AG04449 (cell line): ENCODE measurements at places on chromosomes 12 and 14.

- no peak for DNase-seq
These were observed 186.4 kb downstream of the SYT10 start for GRCh38 chr12:33253178-33253577.

- DNase-seq, result no peak
These were observed 100.2 kb upstream of the ALX1 start for GRCh38 chr12:85179680-85180270.

DNA sequence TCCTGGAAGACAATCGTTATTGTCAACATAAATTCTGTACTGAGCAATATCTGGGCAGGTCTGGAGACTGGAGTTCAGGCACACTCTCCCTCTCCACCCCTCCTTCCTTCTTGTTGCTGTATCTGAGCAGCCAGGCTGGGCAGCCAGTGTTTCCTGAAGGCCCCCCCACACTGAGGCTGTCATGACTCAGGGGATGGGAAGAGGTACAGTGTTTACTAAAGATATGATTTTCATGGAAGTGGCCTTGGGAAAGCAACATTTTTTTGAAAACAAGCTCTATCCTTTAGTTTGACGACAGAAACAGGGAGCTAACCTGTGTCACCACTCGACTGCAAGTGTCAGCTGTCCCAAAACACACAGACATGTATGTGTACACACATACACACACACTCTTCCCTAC is 1485.4 kb upstream of the TMEM132C start:
- no peak for DNase-seq

GRCh38 chr12:119255314-119255713 is 76.6 kb downstream of the HSPB8 start:
- DNase-seq, result no peak

GRCh38 chr12:88944397-88944796 is 364.1 kb upstream of the KITLG start:
- DNase-seq, result no peak

- no peak for DNase-seq
These were observed 256.0 kb downstream of the RPAP3 start for GRCh38 chr12:47449797-47450196.

DNA sequence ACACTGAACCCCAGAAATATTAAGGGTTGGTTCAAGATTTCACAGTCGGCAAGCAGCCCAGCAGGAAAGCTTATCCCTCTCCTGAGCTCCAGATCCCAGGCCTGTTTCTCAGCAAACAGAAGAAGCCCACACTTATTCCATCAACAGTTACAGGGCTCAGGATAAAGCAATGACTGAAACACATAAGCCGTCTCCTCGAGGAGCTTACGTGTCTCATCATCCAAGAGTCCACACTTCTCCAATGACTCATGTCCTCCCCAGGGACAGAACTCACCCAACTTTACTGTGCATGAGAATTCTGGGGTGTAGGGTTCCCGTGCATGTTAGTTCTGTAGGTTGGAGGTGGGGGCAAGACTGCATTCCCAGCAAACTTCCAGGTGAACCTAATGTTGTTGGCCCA is 31.2 kb downstream of the GSC start:
- no peak for DNase-seq

GRCh38 chr12:59084511-59085375 is 164.4 kb upstream of the LRIG3 start:
- DNase-seq, result peak; percentile 34

GRCh38 chr12:28290262-28290661 is 100.0 kb downstream of the CCDC91 start:
- DNase-seq, result no peak

DNA sequence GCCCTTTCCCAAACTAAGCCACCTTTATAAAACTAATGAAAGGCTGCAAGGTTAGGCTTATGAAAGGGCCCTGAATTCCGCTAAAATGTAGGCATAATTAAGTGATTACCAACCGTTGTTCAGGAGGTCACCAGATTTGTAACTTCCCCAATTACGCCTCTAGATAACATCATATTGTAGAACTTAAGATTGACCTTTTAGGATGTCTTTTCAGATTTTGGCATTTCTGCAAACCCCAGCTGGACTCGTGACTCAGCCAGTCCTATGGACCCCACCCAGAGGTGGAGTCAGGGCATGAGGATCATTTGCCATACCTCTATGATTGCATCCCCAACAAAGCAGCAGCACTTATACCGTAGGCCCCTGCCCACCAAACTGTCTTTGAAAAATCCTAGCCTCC is 3.7 kb upstream of the LPCAT3 start:
- DNase-seq, result no peak

DNA sequence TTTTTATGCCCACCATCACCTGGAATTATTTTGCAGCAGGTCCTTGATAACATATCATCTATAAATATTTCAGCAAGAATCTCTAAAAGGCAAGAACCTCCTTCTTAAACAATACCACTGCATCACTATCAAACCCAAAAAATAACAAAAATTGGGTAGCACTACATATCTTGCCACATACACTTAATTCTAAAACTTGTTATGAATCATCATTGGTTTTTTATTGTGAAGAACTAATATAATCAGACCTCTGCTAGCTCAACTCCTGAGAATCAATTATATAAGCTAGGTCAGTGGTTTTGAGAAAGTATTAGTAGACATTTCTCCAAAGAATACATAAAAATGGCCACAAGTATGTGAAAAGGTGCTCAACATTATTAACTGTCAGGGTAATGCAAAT is 23.8 kb downstream of the SLC38A1 start:
- no peak for DNase-seq

- DNase-seq, result no peak
These were observed 5.7 kb upstream of the NEK9 start for GRCh38 chr14:75132382-75133086.

DNA sequence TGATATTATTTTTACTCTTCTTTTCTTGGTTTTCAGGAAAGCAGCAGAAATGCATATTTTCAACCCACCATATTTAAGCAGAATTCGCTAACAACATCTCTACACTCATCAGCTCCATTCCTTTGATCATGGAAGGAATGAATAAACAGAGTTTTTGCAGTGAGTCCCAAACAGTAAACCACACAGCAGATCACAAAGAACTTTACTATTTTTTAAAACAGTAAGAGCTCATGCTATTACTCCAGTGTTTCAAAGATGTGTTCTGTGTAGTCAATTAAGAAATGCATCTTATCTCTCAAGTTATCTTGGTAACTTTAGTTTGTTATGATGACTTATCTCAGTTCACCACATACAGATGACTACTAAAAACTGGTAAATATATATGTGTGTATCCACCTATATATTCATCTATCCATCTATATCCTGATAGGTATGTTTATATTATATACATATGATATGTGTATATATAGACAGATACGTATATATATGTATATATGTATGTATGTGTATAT is 843.5 kb downstream of the BCL11B start:
- DNase-seq, result no peak

DNA sequence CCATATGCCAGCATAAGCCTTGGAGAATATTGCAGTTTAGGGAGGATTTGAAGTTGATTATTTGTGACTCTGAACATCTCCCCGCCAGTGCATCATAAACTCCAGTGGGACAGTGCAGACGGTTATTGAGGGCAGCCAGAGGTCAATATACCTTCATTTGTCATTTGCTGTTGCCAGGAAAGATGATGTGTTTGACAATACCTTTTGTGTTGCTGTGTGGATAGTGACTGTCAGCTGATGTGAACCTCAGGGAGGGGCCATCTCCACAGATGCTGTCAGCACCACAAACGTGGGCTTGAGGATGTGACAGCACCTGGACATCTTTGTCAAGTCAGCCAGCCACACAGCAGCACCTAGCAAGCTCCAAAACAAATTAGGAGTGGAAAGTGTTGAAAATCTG is 11.5 kb downstream of the CCDC198 start:
- no peak for DNase-seq

- no peak for DNase-seq
These were observed 6.9 kb upstream of the PPTC7 start for GRCh38 chr12:110590059-110590458.

DNA sequence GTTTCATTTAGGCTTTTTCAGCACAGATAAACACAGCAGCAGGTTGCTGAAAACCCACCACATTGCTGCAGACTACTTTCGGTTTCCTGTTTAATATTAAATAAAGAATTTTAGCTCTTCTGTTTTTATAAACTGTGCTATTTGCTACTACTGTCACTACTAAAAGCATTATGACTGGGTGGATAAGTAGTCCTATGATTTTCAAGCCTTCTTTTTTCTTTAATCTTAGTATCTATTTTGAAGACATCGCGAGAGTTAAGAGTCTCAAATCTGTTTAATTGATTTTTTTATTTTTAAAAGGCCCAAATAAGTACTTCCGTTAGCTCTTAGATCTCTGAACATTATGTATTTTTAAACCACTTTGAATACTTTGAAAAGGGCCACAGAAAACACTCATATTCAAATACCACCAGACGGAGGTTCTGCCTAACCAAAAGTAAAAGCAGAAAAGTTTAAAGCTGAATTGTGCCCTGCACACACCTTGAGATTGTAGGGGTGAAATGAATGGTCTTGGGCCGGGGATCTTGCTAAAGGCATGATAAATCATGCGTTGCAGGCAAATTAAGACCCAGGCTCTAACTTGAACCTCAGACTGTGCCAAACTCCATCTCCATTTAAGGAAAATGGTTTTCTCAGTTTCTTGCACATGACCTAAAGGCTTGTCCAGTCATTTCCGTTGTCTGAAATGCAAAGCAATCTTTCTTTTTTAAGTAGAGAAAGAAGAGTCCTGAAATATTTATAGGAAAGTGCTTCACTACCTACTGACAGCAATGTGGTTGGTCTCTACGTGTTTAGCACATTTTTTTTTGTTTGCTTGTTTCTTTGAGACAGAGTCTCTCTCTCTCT is 13.6 kb upstream of the FOXN3 start:
- no peak for DNase-seq

GRCh38 chr12:21677204-21677603 is 19.6 kb upstream of the LDHB start:
- DNase-seq, result no peak

- DNase-seq, result no peak
These were observed 74.2 kb upstream of the PYGL start for GRCh38 chr14:51018521-51018920.

DNA sequence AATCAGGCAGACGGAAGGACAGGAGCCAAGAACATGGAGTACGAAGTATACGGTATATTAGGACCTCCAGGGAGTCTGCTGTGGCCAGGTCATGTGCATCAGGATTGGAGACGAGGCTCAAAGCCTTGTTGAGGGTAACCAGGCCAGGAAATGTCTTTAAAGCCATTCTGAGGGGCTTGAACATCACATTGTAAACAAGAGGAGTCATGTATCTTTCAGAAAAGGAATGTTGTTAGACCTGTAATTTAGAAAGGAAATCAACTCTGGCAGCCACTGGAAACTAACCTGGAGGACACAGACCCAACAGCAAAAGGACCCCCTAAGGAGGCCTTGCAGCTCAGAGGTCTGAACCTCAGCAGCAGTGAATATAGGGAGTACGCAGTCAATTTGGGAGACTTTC is 7.5 kb downstream of the MAP3K9 start:
- DNase-seq, result no peak

DNA sequence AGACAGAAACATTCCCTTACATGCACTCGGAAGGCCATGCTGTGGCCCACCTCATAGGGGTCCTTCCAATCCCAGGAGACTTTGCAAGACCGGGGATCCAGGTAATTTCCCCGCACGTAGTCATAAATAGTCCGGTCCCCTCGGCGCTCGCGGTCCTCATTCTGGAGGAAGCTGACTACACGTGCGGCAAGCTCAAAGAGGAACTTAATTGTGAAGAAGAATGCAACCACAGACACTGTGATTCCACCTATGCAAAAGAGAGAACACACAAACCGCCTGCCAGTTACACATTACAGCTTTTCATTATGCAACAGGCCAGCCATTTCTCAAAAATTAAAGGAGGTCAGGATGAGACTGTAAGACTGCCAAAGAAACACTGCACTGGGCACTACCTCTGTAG is 28.4 kb downstream of the AREL1 start:
- no peak for DNase-seq

DNA sequence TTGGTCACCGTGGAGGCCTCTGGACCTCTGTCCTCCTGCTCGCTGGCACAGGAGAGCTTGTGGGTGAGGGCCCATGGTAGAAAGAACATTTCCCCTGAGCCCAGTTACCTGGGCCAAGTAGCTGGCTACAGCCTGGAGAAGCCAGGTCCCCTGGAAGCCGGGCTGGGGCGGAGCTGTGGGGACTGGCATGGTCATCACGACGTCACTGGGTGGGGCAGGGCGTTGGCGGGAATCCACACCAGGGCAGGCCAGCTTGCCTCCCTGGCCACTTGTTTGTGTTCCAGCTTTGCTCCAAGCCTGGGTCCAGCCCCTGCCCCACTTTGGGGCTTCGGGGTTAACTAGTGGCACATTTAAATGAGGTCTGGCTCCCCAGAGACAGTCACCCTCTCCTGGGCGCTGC is 35.0 kb upstream of the SLC24A4 start:
- no peak for DNase-seq

DNA sequence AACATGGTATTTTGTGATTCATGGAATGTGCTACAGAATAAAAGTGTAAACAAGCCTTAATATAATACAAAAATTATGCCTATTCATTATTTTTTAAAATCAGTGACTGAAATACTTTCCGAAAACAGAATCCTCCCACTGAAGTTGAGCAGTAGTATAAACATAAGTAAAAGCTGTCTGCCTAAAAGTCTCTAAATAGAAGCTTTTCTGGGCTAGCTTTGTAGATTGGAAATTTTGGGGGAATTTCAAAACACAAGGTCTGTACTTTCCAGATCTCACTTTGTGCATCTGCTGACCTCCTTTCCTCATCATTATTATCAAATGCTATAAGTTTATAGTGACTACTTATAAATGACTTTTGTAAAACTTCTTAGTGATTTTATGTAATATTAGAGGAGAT is 80.4 kb upstream of the TRHDE start:
- no peak for DNase-seq

DNA sequence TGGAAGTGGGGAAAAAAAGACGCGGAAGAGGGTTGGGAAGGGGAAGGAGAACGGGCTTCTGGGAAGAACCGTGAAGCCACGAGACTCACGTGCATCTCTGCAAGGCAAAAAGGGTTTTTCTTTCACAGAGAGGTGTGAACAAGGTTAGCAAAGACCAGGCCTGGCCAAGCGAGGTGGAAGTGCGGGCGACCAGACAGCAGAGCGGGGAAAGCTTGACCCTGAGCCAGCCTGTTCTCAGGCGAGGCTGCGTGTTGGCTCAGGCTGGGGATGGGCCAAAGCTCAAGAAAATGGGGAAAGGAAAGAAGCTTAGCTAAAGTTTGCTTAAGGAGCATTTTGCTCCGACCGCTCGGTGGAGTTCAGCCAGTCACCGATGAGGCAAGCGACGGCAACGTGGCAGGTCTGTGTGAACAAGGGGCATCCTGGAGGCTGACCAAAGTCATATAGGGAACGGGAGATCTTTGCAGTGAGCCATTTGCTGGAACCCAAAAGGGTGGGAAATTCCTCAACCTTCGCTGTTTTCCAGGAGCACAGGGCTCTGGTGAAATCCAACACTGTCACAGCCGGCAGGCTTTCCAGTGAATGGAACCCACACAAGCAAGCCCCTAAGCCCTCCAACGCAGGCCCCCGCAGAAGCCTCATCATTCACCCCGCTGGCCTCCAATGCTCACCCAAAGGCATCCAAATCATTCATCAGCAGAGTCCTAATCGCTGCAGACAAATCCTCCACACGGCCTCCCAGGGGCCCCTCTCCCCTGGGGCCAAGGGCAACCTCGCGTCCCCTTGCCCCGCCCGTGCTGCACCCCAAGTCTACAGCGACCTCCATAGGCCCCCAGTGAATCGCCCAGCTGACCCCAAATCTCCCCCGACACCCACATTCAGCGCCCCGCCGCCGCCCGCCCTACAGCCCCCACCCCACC is 754 bp downstream of the ZNF605 start:
- peak; percentile 9 for DNase-seq
